ENCODE measurements at places on chromosomes 5 and 9. TPM values are rescaled to one million over a fixed set of nuclear protein-coding genes. Genes with fewer than 3 reads are reported as not detected.

The SCGB3A1 gene
- total RNA-seq: not detected

The C9orf153 gene
- total RNA-seq: 0.33 TPM

The MAP1B gene
- total RNA-seq: 1,378 TPM

The HTR4 gene
- total RNA-seq: 0.23 TPM

The EIF4E1B gene
- total RNA-seq: not detected

The PRLR gene
- 0.80 TPM for total RNA-seq

The FYB1 gene
- 3.3 TPM for total RNA-seq

The SLC4A9 gene
- total RNA-seq: not detected

The NR2F1-AS1 gene
- total RNA-seq: 9.6 TPM

The RNF208 gene
- total RNA-seq: 3.3 TPM

The PCDHGA2 gene
- total RNA-seq: 5.4 TPM

The MUSK gene
- total RNA-seq: 7.3 TPM

The PCDHGB7 gene
- 14.5 TPM for total RNA-seq

The MED22 gene
- total RNA-seq: 30.3 TPM

The TUT7 gene
- total RNA-seq: 29.9 TPM

- DNase-seq: no peak
- peaks cover 21% of the 10 kb centered on the region for H3K4me1 ChIP-seq
- H3K36me3 ChIP-seq: no peaks in the 10 kb centered on the region
- H3K4me3 ChIP-seq: no peak overlapping the region
- H3K27ac ChIP-seq: no peak overlapping the region
These were observed 6.7 kb upstream of the RXRA start for GRCh38 chr9:134319306-134320125.

- peaks cover 17% of the 10 kb centered on the region for H3K36me3 ChIP-seq
- DNase-seq: no peak
- no peaks in the 10 kb centered on the region for H3K27me3 ChIP-seq
These were observed 584 bp downstream of the USP20 start for GRCh38 chr9:129835860-129836223.

- peak overlapping the region; percentile 31 for H3K4me3 ChIP-seq
- peaks cover 57% of the 10 kb centered on the region for H3K4me1 ChIP-seq
- H3K27me3 ChIP-seq: no peaks in the 10 kb centered on the region
- peaks cover 79% of the 10 kb centered on the region for H3K36me3 ChIP-seq
These were observed 10.4 kb downstream of the LRRC8A start for GRCh38 chr9:128892221-128892921.

DNA sequence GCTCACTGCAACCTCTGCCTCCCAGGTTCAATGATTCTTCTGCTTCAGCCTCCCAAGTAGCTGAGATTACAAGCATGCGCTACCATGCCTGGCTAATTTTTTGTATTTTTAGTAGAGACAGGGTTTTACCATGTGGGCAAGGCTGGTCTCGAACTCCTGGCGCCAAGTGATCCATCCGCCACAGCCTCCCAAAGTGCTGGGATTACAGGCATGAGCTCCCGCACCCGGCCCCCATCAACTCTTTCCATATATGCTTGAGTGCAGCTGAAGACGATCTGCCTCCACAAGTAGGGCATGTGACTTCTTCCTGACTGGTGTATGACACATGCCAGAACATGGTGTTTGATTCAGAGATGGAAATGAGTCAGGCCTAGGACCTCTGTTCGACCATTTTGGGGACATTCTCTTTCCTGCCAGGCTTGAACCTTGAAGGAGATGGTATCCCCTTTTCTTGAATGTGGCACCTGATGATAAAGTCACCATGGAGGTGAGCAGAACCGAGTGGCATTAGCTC is 7.5 kb upstream of the CNOT6 start:
- no peaks in the 10 kb centered on the region for H3K4me1 ChIP-seq
- H3K27ac ChIP-seq: no peak overlapping the region
- H3K4me3 ChIP-seq: no peak overlapping the region
- DNase-seq: no peak
- H3K36me3 ChIP-seq: no peaks in the 10 kb centered on the region
- no peaks in the 10 kb centered on the region for H3K27me3 ChIP-seq

- H3K27ac ChIP-seq: peak overlapping the region; percentile 93
- peaks cover 86% of the 10 kb centered on the region for H3K4me1 ChIP-seq
- H3K4me3 ChIP-seq: peak overlapping the region; percentile 64
- H3K27me3 ChIP-seq: no peaks in the 10 kb centered on the region
These were observed 11.8 kb downstream of the ITGA1 start for GRCh38 chr5:52799358-52799982.

DNA sequence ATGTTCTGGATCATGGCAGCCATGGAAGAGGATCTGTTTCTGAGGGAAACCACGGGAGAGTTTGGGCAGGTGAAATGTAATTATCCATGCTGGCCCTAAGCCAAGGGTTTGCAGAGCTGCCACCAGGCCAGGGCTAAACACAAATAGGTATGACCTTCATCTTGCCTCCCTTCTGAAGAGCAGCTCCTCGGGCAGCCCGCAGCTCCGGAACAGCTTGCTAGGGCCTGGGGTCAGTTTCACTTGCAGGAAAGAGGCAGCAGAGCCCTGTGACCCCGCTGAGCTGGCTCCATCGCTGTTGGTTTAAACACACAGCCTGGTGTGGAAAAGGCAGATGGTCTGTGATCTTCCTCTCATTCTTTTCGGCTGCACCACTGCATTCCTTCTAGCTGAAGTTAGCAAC is 141.4 kb downstream of the TMEM38B start:
- H3K27ac ChIP-seq: no peak overlapping the region
- H3K27me3 ChIP-seq: no peaks in the 10 kb centered on the region
- H3K4me1 ChIP-seq: no peaks in the 10 kb centered on the region
- H3K4me3 ChIP-seq: no peak overlapping the region
- peak; percentile 83 for DNase-seq
- no peaks in the 10 kb centered on the region for H3K36me3 ChIP-seq

- no peaks in the 10 kb centered on the region for H3K27me3 ChIP-seq
- no peak for DNase-seq
- no peak overlapping the region for H3K4me3 ChIP-seq
- no peak overlapping the region for H3K27ac ChIP-seq
- H3K4me1 ChIP-seq: no peaks in the 10 kb centered on the region
These were observed 106.6 kb upstream of the PJA2 start for GRCh38 chr5:109516390-109516789.

DNA sequence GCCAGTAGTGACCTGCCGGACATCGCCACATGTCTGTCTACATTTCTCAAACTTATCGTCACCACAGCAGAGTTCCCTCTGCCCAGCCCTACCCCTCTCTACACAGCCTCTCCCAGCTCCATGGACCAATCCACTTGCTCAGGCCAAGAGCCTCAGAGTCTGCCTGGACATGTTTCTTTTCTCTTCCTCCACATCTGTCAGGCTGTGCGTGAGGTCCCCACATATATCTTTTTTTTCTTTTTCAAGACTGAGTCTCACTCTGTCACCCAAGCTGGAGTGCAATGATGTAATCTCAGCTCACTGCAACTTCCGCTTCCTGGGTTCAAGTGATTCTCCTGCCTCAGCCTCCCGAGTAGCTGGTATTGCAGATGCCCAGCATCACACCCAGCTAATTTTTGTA is 62.7 kb upstream of the GGTA1 start:
- no peak for DNase-seq
- no peaks in the 10 kb centered on the region for H3K27me3 ChIP-seq
- H3K27ac ChIP-seq: no peak overlapping the region
- H3K36me3 ChIP-seq: no peaks in the 10 kb centered on the region

DNA sequence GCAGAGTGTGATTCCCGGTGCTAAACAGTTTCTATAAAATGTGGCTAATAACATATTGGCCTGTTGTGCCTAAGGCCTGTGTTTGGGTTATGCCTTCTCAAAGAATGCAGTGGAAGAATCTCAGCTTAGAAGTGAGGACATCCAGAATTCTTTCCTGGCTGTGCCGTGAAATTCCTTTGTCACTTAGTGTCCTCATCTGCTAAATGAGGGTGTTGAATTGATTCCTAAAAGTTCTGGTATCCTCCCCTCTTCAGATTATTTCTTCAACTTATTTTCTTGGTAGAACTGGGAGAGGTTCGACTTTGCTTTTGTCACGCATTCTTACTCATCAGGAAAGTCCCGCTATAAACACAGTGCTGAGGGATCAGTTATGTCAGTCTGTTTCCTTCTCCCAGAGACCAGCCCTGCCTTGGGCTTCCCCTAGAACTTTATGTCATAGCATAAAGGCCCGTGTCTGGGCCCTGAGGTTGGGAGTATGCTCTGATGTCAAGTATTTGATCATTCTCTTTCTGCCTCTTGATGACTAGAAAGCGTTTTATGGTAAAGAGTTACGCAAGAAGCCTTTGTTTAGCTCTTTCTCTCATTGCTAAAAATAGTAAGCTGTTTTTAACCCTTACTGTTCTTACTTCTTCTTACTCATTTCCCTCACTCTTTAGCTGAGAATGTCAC is 29.5 kb downstream of the MTAP start:
- DNase-seq: no peak
- H3K27me3 ChIP-seq: no peaks in the 10 kb centered on the region
- no peak overlapping the region for H3K27ac ChIP-seq
- peaks cover 11% of the 10 kb centered on the region for H3K4me1 ChIP-seq
- H3K4me3 ChIP-seq: no peak overlapping the region
- H3K36me3 ChIP-seq: peaks cover 19% of the 10 kb centered on the region

GRCh38 chr9:73549991-73550390 is 398.3 kb downstream of the ANXA1 start:
- no peak overlapping the region for H3K4me3 ChIP-seq
- H3K27ac ChIP-seq: no peak overlapping the region
- no peaks in the 10 kb centered on the region for H3K36me3 ChIP-seq
- H3K27me3 ChIP-seq: no peaks in the 10 kb centered on the region
- H3K4me1 ChIP-seq: no peaks in the 10 kb centered on the region
- no peak for DNase-seq

- H3K4me3 ChIP-seq: no peak overlapping the region
- no peaks in the 10 kb centered on the region for H3K36me3 ChIP-seq
- no peak overlapping the region for H3K27ac ChIP-seq
- no peaks in the 10 kb centered on the region for H3K27me3 ChIP-seq
- no peak for DNase-seq
These were observed 286.9 kb upstream of the CLINT1 start for GRCh38 chr5:158145827-158146226.

GRCh38 chr5:142296914-142297417 is 27.9 kb downstream of the SPRY4 start:
- peaks cover 27% of the 10 kb centered on the region for H3K4me1 ChIP-seq
- peak overlapping the region; percentile 38 for H3K27ac ChIP-seq
- H3K36me3 ChIP-seq: no peaks in the 10 kb centered on the region
- DNase-seq: no peak
- no peaks in the 10 kb centered on the region for H3K27me3 ChIP-seq

- no peak overlapping the region for H3K27ac ChIP-seq
- no peaks in the 10 kb centered on the region for H3K36me3 ChIP-seq
- no peak overlapping the region for H3K4me3 ChIP-seq
- H3K27me3 ChIP-seq: no peaks in the 10 kb centered on the region
- H3K4me1 ChIP-seq: no peaks in the 10 kb centered on the region
These were observed 1058.7 kb upstream of the WWC1 start for GRCh38 chr5:167232675-167233311.

DNA sequence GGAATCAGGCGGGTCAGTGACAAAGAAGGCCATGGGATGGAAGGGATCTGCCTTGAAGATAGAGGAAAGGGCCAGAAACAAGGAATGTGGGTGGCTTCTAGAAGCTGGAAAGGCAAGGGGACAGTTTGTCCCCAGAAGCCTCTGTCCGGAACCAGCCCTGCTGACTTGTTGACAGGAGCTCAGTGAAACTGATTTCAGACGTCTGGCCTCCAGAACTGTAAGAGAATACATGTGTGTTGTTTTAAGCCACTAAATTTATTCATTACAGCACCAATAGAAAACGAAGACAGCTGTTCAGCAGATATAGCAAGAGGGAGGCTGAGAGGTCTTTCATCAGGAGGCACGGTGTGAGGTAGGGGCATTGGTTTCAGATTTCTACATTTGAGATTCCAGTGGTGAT is 422.5 kb downstream of the KDM4C start:
- peaks cover 16% of the 10 kb centered on the region for H3K36me3 ChIP-seq
- H3K27ac ChIP-seq: no peak overlapping the region
- DNase-seq: no peak

GRCh38 chr5:128673970-128674369 is 135.9 kb upstream of the FBN2 start:
- H3K27me3 ChIP-seq: no peaks in the 10 kb centered on the region
- no peak overlapping the region for H3K27ac ChIP-seq
- H3K4me3 ChIP-seq: no peak overlapping the region
- no peaks in the 10 kb centered on the region for H3K36me3 ChIP-seq
- peaks cover 5% of the 10 kb centered on the region for H3K4me1 ChIP-seq

GRCh38 chr9:89730715-89731114 is 125.9 kb downstream of the GADD45G start:
- H3K36me3 ChIP-seq: no peaks in the 10 kb centered on the region
- H3K4me1 ChIP-seq: peaks cover 30% of the 10 kb centered on the region
- no peak for DNase-seq
- no peaks in the 10 kb centered on the region for H3K27me3 ChIP-seq
- no peak overlapping the region for H3K27ac ChIP-seq

GRCh38 chr5:136056771-136057335 is 28.1 kb downstream of the TGFBI start:
- peaks cover 25% of the 10 kb centered on the region for H3K4me1 ChIP-seq
- H3K36me3 ChIP-seq: peaks cover 20% of the 10 kb centered on the region
- H3K27me3 ChIP-seq: no peaks in the 10 kb centered on the region
- H3K27ac ChIP-seq: peak overlapping the region; percentile 87
- DNase-seq: no peak

- no peaks in the 10 kb centered on the region for H3K36me3 ChIP-seq
- no peak overlapping the region for H3K27ac ChIP-seq
- DNase-seq: no peak
- no peak overlapping the region for H3K4me3 ChIP-seq
- H3K4me1 ChIP-seq: peaks cover 9% of the 10 kb centered on the region
- H3K27me3 ChIP-seq: no peaks in the 10 kb centered on the region
These were observed 23.9 kb upstream of the PPP2CA start for GRCh38 chr5:134249469-134250379.

DNA sequence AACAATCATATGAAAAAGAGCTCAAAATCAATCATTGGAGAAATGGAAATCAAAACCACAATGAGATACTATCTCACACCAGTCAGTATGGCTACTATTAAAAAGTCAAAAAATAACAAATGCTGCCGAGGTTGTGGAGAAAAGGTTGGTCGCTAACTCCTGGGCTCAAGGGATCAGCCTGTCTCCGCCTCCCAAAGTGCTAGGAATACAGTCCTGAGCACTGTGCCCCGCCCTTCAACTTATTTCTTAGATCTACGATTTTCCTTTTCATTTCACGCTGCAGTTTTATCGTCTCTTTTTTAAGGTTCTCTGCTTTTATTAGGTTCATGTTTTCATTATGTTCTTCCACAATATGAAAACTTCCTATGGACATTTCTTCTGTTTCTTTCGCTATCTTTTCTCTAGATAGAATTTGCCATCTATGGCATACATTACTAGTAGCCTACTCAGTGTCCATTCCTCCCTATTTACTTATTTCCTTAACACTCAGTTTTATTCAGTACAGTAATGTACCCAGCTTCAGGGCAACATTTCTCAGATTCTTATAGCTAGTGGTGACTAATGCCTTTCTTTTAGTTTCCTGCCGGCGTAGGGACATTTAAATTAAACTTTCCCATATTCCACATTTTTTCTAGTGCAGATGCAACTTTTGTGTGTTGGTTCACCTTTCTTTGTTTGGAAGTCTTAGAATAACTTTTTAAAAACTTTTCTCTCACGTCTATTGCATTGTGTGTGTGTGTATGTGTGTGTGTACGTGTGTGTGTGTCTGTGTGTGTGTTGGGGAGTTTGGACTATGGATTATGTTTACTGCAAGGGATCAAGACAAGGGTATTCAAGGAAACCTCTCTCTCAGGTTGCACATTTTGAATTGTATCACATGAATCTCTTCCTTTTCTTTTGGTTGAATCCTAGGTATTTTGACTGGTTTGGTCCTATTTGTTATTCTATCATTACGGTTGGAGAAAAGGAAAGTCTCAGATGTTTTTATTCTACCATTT is 21.6 kb upstream of the FBN2 start:
- no peak overlapping the region for H3K4me3 ChIP-seq
- no peak overlapping the region for H3K27ac ChIP-seq
- H3K27me3 ChIP-seq: no peaks in the 10 kb centered on the region

Measured in esophagus muscularis mucosa (tissue), 4 donors.